Fibroblast of skin of left quadriceps (primary cell): ENCODE measurements at places on chromosomes 5 and 9.

DNA sequence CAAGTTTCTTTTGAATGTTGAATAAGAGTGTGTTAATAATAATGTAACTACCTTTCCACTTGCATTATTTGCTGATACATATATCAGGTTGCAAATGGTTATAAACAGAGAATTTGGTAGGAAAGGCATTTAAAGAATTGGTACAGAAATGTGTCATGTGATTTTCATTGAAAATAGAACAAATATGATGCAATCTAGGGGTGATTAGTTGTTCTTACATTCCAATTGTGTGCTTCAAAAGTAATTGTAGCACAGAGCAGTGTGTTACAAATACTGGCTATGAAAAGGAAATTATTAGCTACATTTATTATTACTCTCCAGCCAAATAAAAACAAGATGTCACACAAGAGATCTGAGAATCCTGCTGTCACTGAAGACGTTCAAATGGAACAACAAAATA lies 61.8 kb upstream of the PRDM9 start:
- no peak for DNase-seq

- DNase-seq: no peak
Measured at GRCh38 chr9:89621676-89622075, 16.9 kb downstream of the GADD45G start.

DNA sequence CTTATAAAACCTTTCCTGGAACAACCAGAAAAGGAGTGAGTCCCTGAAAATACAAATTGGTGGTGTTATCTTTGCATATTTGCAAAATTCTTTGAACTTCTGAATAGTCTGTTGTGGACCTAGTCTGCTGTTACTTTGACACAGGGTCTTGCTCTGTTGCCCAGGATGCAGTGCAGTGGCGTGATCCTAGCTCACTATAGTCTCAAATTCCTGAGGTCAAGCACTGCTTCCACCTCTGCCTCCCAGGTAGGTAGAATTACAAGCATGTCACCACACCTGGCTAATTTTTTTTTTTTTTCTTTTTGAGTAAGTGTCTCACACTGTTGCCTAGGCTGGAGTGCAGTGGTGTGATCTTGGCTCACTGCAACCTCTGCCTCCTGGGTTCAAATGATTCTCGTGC lies 43.7 kb upstream of the SPRY4 start:
- DNase-seq: no peak

DNA sequence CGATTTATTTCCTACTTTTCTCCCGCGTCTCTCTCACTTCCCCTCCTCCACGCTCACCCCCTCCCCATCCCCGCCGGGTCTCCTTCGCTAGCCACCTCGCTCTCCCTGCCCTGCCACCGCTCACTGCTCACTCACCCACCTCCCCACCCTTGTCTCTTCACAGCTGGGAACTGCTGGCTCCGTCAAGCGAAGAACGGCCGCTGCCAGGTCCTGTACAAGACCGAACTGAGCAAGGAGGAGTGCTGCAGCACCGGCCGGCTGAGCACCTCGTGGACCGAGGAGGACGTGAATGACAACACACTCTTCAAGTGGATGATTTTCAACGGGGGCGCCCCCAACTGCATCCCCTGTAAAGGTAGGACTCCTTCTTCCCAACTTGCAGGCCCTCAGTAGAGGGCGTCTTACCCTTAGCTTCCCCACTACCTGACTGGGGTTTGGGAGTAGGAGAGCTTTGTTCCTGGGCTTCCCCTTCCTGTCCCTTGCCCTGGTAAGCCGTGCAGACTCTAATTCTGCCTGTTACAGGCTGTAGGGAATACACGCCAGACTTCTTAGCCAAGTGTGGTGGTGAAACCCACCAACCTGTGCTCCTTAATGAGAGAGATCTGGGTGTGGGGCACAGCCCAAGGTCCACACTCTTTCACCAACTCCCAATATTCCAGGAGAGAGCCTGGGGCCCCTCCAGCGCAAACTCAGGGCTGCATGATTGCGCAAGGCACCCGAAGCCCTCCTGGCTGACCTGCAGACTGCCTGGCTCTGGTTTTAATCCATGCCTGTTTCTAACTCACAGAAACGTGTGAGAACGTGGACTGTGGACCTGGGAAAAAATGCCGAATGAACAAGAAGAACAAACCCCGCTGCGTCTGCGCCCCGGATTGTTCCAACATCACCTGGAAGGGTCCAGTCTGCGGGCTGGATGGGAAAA lies 2.5 kb downstream of the FST start:
- no peak for DNase-seq

GRCh38 chr5:1295650-1296037 lies 776 bp upstream of the TERT start:
- no peak for DNase-seq

GRCh38 chr9:83362341-83362995 lies 175.7 kb downstream of the FRMD3 start:
- DNase-seq: no peak

- DNase-seq: no peak
Measured at GRCh38 chr9:93020771-93021670, 37.5 kb upstream of the SUSD3 start.

- no peak for DNase-seq
Measured at GRCh38 chr5:126587551-126588390, 7.2 kb downstream of the ALDH7A1 start.

DNA sequence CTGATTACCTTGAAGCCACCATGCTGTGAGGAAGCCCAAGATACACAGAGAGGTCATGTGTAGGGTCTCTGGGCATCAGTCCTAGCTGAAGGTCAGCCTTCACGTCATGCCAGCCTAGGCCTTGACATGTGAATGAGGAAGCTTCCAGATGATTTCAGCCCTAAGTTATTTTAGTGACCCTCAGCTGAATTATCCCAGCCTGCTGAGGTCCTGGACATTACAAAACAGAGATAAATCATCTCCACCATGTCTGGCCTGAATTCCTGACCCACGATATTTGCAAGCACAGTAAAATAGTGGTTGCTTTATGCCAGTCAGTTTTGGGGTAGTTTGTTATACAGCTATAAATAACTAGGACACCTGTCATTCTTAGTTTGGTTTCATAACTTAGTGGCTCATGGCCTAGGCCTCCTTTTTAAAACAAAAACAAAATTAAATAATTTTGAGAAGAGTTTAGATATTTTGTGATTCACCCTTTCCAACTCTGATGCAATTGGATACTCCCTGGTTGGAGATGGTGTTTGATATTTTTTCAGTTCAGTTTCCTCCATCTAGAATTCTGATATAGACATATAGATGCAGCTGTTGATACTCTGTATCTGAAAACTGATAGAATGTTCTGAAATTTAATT lies 571.3 kb upstream of the CLINT1 start:
- DNase-seq: no peak
